ENCODE measurements at places on chromosomes 1 and 21.

- no peak for DNase-seq
Measured at GRCh38 chr1:43570715-43571114, 40.0 kb downstream of the PTPRF start.

DNA sequence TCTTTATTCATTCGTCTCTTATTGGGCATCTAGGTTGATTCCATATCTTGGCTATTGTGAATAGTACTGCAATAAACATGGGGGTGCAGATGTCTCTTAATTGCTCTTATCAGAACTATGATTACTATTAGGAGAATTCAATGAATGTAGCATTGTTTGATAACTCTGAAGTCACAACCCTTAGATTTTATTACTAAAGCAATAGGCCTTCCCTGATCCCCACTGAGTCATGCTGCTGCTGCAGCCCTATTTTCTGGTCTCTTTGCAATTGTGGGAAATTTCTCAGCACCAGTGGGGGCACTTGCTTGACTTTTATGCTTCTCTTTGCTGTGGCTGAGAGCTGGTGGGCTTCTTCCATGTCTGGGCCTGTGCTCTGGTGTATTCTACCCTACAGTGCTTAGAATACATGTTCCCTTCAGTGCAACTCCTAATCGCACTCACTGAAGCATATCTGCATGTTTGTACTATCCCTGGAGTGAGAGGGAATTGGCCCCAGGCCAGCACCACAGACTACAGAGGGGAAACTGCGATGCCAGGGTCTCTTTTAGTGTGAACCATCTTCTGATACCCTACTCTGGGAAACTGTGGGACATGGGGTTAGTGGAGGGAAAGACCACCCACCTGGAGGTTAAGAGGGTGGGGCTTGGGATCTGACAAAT, 52.2 kb upstream of the ROR1 start:
- no peak for DNase-seq

DNA sequence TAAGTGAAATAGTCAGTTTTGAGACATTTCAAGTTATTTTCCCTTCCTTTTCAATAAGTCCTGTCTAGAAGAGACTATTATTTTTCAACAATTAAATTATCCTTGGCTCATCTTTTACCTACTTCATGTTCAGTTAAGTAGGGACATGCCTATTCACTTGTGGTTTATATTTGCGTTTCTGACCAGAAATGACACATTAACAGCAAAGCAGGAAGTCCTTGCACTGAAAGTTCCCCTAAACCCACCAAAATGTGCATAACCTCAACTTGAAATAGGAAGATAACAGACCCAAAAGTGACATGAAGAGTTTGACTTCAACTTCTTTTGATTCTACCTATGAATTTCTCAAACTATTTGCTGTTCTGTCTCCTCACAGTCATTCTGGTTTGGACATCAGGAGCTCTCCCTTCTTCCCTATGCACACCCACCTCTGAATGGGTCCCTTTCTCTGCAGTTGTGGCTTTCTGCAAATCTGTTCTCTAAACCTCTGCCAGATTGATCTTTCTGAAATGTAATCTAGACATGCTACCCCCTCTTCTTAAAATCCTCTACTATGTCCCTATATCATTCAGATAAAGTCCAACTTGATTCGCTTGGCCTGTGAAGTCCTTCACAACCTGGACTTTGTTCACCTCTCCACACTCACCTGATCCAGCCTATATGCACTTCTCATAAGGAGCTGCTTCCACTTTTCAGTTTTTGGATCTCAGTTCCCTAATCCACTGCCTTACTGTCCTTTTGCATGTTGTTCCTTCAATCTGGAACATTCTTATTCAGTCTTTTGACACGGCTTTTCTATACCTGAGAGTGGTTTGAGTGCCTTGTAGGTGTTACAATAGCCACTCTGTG, 661.5 kb upstream of the ADGRL4 start:
- DNase-seq: no peak

DNA sequence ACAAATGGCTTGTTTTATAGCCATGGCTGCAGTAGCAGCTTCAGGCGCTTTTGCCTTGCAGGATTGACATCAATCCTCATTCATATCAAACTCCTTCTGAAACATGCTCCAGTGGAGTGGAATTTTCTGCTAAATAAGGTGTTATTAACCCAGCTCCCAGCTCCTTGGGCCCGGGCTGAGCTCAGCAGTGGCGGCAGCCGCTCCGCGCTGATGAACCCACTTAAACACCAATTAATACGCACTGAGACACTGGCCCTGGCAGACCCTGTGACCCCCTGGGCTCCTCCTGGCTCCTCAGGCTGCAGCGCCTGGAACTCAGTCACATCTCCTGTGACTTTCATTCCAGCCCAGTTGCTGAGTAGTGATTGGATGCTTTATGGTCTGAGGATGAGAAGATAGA, 137.4 kb upstream of the GRIK3 start:
- DNase-seq: no peak

GRCh38 chr1:63281753-63282152, 40.6 kb upstream of the FOXD3 start:
- DNase-seq: no peak

Data from amniotic stem cell (primary cell).